Renal cortex interstitium (tissue), 15 donors: ENCODE measurements at places on chromosomes 6 and 20. TPM values are rescaled to one million over a fixed set of nuclear protein-coding genes. Genes with fewer than 3 reads are reported as not detected.
A peak's percentile ranks its signal among the peaks of the same experiment; 100 is the strongest.

MOG gene
- 0.20 TPM for polyA plus RNA-seq

SLC12A5 gene
- polyA plus RNA-seq = 2.6 TPM

RCAN2 gene
- 19.9 TPM for polyA plus RNA-seq

MAP3K4 gene
- 37.1 TPM for polyA plus RNA-seq

GRCh38 chr6:135474362-135474761 is 23.2 kb downstream of the AHI1 start:
- no peak for DNase-seq

FLRT3 gene
- polyA plus RNA-seq = 120 TPM

CGAS gene
- polyA plus RNA-seq = 3.1 TPM

DEFB123 gene
- not detected for polyA plus RNA-seq

OVOL2 gene
- polyA plus RNA-seq = 0.65 TPM

DLGAP4 gene
- 66.5 TPM for polyA plus RNA-seq

DNA sequence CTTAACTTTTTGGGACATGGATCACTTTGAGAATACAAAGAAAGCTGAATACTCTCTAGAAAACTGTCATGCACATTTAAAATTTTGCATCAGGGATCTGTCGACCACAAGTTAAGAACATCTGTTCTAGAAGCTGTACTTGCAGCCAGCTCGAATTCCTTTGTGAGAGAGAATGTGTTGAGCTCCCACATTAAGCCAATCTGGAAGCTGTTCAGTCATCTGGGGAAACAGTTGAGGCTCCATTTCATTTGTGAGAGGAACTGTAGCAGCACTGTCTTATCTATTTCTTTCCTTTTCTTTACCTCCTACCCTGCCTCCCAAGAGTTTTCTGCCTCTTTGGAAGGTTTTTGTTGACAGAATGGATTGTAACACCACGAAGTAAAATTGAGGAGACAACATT is 50.8 kb downstream of the KAT14 start:
- no peak for DNase-seq

SLC35D3 gene
- 0.19 TPM for polyA plus RNA-seq

SEC23B gene
- 66.9 TPM for polyA plus RNA-seq

- DNase-seq = no peak
Measured at GRCh38 chr20:49287555-49288249, 9.8 kb upstream of the ZNFX1 start.

TUBB1 gene
- 1.9 TPM for polyA plus RNA-seq

DNA sequence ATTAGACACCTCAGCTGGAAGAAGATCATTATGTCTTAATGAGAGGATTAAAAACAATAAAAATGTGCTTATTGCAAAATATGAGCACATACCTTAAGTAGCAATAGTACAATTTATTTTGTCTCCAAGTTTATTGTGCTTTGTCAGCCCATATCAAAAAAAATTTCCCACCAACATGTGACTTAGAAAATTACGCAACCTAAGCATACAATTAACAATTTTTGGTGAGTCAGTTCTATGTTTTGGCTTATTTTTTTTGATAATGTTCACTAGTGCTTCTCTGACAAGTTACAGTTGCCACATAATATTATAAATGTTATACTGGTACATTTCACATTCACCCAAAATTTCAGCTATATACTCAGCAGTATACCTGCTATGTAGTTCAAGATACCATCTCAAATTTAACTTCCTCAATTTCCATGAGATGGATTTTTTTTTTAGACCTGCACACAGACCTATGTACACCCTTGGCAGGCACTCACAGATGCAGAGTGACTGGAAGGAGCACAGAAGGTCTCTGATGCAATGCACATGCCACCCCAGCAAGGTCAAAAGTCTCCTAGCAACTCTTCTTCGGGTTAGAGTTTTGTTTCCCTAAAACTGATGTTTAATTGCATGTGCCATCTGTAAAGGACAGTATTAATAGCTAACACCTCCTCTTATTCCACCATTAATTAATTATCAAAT is 112.4 kb downstream of the PRKN start:
- DNase-seq = no peak

PHACTR1 gene
- 13.6 TPM for polyA plus RNA-seq

DNA sequence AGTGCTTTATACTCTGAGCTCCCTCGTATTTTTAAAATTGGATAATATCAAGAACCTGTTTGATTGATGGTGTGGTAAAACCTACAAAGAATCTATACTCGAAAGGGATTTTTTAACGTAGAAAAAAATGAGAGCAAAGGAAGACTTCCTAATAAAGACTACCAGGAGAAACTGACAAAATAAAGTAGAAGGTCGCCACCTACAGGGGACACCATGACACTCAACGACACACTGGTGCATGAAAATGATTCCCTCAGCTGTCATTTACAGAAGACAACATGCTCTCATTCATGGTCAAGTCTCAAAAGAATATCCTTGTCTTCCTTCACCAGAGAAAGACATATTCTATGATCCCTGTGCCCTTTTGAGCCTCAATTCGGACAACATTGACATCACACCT is 10.1 kb upstream of the NHSL1 start:
- no peak for DNase-seq

DNA sequence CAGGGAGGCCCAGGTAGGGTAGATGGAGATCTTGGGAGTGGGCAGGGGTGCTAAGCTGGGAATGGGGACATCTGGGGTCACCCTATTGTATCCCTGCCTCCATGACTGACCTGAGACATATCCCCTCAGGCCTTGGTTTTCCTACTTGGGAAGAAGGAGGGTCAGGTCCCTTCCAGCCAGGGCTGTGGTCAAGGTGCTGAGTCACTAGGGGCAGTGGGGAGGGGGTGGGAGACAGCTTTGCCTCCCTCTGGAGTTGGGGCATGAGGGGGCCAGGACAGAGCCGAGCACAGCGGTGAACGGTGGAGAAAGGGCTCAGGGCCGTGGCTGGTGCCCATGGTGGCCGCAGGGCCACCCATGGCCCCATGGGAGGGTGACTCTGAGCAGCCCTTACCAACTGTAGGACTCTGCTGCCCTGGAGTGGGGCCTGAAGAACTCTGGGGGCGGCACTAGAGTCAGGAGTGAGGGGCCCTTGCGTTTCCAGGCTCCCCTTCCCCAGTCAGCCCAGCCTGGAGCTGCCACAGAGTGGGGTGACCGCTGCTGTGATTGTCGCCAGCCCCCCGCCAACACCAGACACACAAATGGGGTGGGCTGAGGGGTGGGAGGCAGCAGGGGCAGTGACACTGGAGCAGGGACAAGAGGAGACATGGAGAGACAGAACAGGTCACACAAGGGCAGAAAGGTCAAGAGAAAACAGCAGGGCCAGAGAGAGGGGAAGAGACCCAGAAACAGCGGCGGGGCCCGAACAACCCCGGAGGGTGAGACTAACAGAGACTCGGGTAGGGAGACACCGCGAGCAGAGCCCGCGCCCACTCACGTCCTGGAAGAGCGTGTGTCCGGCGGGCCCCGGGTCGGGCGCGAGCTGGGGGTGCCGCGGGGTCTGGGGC is 576 bp downstream of the NECAB3 start:
- DNase-seq = no peak

GRCh38 chr6:25165177-25165576 is 114.0 kb upstream of the CARMIL1 start:
- DNase-seq = no peak

PSORS1C1 gene
- polyA plus RNA-seq = 0.34 TPM

GRCh38 chr6:149907317-149907716 is 9.4 kb upstream of the RAET1E start:
- no peak for DNase-seq

- no peak for DNase-seq
Measured at GRCh38 chr20:3720626-3721025, 8.2 kb upstream of the SIGLEC1 start.

APOM gene
- polyA plus RNA-seq = 110 TPM

DNA sequence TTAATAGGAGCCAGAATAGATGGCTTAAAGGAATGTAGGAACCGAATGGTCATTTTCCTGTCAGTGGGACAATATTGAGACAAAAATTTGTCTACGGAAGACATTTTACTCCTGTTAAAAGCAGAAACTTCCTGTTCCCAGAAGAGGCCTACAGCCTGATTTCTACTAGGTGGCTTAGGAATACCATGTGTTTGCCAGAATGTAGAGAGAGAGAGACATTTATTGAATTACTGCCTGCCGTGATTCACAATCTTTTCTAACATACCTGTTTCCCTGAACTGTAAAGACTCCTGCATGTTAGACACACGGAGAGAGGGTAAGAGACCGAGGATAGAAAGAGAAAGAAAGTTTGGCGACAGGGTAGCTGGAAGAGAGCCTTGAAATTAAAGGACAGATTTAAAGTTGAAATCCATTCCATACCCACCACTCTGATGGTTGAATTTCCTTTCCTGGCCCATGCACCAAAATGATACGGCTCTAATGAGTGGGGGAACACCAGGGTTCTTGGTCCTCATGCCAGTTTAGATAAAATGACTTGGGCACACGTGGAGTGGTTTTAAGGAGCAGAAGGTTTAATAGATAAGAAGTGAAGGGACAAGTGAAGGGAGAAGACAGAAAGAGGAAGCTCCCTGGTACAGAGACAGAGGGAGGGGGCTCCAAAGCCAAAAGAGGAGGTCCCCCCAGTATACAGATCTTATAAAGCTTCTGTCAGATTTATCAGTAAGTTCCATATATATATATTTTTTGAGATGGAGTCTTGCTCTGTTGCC is 22.5 kb downstream of the NCOA3 start:
- DNase-seq = no peak

DNA sequence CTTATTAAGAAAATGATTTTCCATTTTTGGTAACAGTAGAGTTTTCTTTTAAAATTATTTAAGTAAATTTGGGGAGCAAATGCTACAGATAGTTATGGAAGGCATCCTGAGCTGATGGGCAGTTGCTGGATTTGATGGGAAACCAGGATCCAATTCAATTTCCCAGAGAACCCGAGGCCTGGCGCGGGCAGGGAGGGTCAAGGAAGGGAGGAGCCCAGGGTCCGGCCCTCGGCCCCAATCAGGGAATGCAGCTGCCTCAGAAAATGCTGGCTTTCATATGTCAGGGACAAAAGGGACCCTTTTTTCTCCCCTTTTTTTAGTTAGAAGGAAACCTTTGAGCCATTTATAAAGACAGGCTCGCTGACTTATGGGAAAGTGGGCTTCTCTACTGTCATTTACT is 42.1 kb downstream of the CTCFL start:
- no peak for DNase-seq

DNA sequence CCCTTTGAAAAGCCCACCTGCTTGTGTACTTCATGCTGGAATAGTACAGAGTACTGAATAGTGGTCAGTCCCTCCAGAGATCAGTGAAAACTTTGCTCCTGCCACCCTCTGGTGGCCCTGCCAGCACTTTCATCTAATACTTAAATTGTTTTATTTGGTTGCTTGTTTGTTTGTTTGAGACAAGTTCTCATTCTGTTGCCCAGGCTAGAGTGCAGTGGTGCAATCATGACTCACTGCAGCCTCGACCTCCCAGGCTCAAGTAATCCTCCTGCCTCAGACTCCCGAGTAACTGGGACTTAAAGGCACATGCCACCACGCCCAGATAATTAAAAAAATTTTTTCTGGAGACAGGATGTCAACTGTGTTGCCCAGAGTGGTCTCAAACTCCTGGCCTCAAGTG is 9.1 kb downstream of the FAM83D start:
- DNase-seq = no peak

OR2B3 gene
- not detected for polyA plus RNA-seq

- DNase-seq = no peak
Measured at GRCh38 chr20:54364365-54364764, 111.0 kb upstream of the DOK5 start.

DNA sequence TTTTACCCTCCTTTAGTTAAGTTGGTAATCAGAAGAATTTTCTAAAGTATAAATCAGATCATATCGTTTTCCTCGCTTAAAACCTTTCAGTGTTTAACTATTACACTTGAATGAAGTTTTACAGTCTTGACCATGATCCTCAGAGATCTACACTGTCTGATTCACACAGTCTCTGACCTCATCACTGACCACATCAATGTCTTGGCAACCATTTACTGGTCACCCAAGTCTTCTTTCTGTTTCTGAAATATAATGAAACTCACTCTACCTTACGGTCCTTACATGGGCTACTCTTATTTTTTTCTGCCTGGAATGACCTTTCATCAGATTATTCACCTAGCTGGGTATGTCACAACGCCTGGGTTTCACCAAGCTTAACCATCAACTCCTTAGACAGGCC is 71.4 kb downstream of the ADGB start:
- no peak for DNase-seq

- DNase-seq = no peak
Measured at GRCh38 chr6:44470115-44470464, 82.6 kb downstream of the CDC5L start.

PSMA7 gene
- 193 TPM for polyA plus RNA-seq

DNA sequence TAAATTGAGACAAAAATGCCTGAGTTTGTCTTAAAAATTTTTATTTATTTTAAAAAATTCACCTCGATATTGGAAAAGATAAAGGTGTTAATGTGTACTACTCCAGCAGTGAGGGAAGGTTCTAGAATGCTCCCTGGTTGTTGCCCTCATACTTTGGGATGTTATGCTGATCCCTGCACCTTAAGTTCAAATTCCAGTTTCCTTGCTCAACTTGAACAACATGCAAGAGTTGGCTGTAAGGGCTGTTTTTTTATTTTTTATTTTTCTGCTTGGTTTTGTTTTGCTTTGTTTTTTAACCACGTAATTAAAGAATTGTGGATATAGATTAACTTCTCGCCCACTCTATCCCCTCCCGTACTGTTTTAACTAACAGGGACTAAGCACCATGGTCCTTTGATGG is 158.7 kb upstream of the CITED2 start:
- DNase-seq = no peak

DNA sequence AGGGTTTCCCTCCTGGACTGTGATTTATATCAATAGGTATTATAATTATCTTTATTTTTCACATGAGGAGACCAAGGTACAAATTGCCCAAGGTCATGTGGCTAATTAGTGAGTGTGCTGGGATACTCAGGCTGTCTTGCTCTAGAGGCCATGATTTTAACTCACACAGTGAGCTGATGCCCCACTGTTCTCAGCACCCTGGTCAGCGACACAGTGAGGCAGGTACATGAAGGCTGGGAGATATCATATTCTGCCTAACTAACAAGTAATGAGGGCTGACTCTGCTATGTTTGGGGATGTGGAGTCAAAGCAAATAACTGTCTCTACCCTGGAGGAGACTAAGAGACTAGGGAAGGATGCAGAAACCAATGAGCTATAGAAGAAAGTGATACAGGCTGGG is 501.1 kb downstream of the PTPRT start:
- DNase-seq = peak; percentile 46

DNA sequence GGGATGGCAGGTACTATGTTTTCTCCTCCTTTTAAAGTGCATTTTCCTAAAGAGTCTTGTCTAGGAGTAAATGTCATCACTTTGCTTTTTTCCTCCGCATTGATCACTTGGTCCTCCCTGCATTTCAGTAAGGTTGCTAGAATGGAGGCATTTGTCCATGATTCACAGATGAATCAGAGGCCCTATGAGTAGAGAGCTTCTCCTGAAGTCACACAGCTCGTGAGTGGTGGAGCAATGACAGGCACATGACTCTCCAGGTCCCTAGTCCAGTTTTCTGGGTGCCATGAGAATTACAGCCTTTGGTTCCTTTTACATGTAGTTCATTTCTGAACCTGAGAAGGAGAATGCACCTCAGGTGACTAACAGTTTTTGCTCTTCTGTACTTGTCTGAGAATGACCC is 50.5 kb downstream of the HLA-A start:
- no peak for DNase-seq
